ENCODE measurements at places on chromosomes 7 and 10.

DNA sequence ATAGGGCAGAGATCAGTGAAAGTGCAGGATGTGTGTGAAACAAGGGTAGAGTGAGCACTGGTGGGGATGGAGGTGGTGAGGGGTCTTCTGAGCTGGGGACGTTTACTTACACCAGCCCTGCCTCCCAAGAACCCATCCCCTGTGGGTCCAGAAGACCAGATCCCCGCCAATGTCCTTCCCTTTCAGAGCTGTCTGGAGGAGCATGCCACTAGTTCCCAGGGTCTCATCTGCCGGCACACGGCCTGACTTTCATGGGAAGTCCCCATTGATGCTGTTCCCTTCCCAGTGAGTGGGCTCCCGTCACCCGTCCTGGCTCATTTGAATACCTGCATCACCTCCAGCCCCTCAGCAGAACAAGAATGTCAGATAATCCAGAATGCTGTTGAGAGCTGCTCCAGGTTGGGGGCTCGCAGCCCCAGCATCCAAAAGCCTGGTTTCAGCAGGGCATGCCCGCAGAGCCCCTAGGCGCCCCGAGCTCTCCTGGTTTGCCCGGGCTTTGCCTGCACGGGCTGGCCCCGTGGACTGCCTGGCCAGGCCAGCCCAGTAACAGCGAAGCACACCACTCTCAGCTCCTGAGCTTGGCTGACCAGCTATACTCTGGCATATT is 246.7 kb downstream of the MGMT start:
- no peak for DNase-seq

- DNase-seq: no peak
Observed at GRCh38 chr7:92837000-92837749, 802 bp upstream of the CDK6 start.

GRCh38 chr10:75426880-75427279 is 4.5 kb upstream of the LRMDA start:
- DNase-seq: no peak

- DNase-seq: peak; percentile 100
Observed at GRCh38 chr10:118754556-118755423, at the start of gene CACUL1. TSS of gene CACUL1 (minus strand) at chr10:118754970. CDS start at chr10:118754762, 208 bp downstream.

- no peak for DNase-seq
Observed at GRCh38 chr7:85521108-85521694, 334.3 kb upstream of the SEMA3D start.

DNA sequence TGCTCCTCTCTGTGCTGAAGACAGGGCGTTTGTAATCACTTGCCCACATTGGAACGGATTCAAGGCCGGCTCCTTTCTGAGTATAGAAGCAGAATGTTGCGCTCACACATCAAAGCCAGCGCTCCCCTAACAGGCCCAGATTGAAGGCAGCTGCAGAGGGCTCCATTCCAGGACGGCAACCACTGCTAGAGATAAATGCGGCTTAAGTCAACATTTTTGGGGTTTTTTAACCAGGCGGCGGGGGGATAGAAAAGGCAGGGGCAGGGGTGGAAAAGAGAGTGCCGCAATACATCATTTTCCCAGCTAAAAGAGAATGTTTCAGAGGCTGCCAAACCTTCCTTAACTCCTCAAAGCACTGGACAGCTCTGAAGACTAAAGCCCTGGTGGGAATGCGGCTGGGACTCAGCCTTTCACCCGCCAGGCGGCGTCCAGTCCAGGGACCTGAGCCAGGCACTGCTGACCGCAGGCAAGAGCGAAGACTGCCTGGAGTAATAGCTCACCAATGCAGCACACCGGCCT is 189.6 kb downstream of the TNS3 start:
- no peak for DNase-seq

GRCh38 chr7:14836571-14837189 is 65.9 kb downstream of the DGKB start:
- no peak for DNase-seq

DNA sequence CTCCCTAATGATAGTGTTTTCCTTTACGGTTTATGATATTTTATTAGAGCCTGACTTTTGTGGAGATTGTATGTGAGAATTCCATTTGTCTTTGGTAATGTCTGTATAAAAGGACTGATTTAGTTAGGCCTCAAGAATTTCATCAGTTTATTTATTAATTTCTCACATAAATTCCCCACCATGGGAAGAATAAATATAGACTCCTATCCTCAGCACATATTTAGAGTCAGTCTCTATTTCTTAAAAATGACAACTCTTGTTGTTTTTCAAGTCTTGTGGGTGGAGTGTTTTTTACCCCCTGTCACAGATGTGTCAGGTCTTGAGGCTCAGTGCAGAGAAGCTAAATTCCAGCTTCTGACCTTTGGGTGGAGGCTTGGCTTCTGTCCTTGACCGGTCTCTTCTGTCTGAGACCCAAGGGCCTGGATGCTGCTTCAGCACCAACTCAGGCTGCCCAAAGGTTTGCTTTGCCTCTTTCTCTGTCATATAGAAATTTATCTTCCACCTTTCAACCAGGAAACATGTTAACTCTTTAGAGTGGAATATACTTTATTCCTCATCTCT is 117.3 kb upstream of the INHBA start:
- no peak for DNase-seq

DNA sequence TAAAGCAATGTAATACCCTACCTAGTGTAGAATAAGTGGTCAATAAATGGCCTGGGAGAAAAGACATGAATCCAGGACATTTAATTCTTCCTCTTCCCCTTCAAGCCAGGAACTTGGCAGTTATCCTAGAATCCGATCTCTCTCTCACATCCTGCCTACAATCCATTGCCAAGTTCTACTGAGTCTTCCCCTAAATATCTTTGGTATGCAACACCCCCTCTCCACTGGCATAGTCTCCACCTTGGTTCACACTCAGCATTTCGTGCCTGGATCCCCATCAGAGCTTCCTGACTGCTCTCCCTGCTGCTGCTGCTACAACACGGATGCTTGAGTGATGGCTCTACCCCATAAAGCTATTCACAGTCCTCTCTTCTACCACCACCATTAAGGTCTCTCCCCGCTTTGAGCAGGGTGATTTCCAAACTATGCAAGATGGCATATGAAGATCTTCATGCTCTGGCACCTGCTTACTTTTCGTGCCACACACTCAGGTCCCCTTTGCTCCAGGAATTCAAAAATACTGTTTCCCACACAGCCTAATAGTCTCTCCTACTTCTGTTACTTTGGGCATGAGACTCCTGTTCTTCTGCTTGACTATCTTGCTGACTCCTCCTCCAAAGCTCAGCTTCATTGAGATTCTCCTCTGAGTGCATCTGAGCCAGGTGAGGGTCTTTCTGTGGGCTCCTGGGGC is 4.8 kb downstream of the ANK3 start:
- DNase-seq: no peak

DNA sequence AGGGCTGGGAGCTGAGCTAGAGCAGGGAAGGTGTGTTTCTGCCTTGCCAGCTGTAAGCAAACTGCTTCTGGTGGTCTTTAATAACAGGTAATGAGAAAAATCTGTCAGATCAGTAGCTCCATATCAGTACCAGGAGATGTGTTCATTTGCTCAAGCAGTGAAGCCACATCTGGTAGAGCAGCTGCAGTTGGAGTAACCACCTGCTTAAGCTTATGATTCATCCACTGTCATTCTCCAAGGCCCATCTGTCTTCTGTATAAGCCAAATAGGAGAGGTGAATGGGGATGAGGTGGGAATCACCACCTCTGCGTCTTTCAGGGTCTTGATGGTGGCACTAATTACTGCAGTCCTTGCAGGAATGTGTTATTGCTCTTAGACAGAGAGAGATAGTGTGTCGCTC is 18.4 kb upstream of the COBL start:
- DNase-seq: no peak

DNA sequence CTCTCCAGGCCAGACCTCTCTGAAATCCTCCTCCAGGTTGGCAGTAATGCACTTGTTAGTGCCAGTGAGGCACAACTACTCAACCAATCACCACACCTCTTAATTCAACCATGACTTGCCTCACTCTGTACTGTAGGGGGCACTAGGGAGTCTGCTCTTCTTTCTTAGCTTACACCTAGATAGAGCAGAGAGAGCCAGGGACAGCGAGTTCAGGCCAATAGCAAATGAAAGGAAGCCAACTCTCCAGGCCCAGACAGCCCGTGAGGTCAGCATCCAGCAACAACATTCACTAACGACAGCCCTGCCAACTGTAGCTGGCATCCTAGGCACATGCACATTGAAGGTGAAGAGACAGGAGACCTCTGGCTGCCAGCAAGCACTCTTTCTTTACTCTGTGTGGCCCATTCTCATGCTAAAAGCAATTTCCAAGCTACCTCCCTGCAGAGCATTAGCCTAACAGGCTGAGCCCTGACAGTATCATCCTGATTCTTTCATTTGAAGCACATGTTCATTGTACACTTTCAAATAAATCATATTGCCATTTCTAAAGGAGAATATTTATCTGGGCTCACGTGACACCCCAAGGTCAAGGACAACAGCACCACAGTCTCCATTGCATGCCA is 136.3 kb downstream of the DPY19L1 start:
- no peak for DNase-seq

- DNase-seq: no peak
Observed at GRCh38 chr10:27564398-27564797, 60.3 kb downstream of the RAB18 start.

All from CD8-positive, alpha-beta memory T cell (primary cell).